CD8-positive, alpha-beta memory T cell (primary cell): ENCODE measurements at places on chromosomes 5 and 9. TPM values are rescaled to one million over a fixed set of nuclear protein-coding genes. Genes with fewer than 3 reads are reported as not detected.

GRCh38 chr9:138057726-138058125, 180.1 kb downstream of the CACNA1B start:
- H3K27me3 ChIP-seq: no peaks in the 10 kb centered on the region
- H3K27ac ChIP-seq: no peak overlapping the region
- no peak overlapping the region for H3K4me3 ChIP-seq
- no peaks in the 10 kb centered on the region for H3K36me3 ChIP-seq

GRCh38 chr9:131096269-131097125, at the start of gene AIF1L:
TSS of gene AIF1L (plus strand) at chr9:131096531. CDS start at chr9:131096630, 99 bp downstream.
- H3K36me3 ChIP-seq: no peaks in the 10 kb centered on the region
- H3K27ac ChIP-seq: no peak within 1 kb of the TSS
- H3K4me1 ChIP-seq: no peaks in the 10 kb centered on the region
- DNase-seq: no peak
- peak within 1 kb of the TSS; percentile 27 for H3K4me3 ChIP-seq
- H3K27me3 ChIP-seq: peaks cover 32% of the 10 kb centered on the region

- no peak overlapping the region for H3K27ac ChIP-seq
- H3K4me3 ChIP-seq: no peak overlapping the region
- peaks cover 15% of the 10 kb centered on the region for H3K4me1 ChIP-seq
- DNase-seq: peak; percentile 22
Observed at GRCh38 chr5:169581580-169582227, 1.9 kb upstream of the SPDL1 start.

DNA sequence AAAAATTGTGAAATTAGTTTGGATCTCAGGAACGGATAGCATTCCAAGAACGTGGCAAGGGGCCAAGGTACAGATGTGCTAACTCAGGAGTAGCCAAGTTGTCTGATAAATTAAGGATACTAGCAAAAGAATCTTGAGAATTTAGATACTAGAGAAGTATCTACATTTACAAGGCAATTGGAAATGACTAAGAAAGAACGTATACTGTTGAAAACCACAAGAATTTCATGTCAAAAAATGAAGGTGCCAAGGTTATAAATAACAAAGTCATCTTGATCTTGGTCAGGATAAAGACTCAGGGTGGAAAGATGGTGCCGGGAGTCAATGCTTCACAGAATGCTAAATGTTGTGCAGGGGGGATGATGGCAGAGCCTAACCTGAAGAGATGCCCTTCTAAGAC, 19.2 kb downstream of the CAPSL start:
- H3K4me3 ChIP-seq: no peak overlapping the region
- DNase-seq: no peak
- no peaks in the 10 kb centered on the region for H3K27me3 ChIP-seq

GRCh38 chr5:149664083-149664482, 66.0 kb upstream of the PPARGC1B start:
- H3K4me3 ChIP-seq: no peak overlapping the region
- no peaks in the 10 kb centered on the region for H3K4me1 ChIP-seq
- no peak for DNase-seq
- no peaks in the 10 kb centered on the region for H3K36me3 ChIP-seq
- no peaks in the 10 kb centered on the region for H3K27me3 ChIP-seq

- no peaks in the 10 kb centered on the region for H3K4me1 ChIP-seq
- no peaks in the 10 kb centered on the region for H3K27me3 ChIP-seq
- no peaks in the 10 kb centered on the region for H3K36me3 ChIP-seq
- H3K4me3 ChIP-seq: no peak overlapping the region
Observed at GRCh38 chr9:106075236-106075959, 381.1 kb downstream of the TMEM38B start.

DNA sequence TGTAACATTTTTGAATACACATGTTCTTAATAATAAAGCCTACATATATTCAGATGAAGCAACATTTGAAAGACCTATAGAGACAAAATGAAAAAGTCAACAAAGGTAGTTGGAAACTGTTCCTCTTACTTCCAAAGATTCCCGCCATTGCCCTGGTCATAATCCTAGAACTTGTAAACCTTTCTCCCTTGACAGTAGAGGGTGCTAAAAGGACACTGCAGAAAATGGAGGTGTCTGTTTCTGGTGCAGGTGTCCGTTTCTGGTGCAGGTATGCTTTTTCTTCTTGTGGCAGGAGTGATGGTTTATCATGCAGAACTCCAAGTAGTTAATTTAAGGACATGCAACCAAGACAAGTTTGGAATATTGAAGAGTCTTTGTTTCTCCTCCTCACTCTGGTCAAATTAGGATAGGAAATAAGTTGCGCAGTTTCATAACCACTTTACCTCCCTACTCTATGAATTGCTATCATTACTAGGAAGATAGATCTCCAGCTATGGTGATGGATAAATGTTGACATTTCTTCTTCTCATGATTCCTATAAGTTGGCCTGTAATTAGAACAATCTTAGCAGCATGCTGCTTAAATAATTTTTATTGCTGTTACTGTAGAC, 56.0 kb upstream of the FAM174A start:
- H3K4me1 ChIP-seq: no peaks in the 10 kb centered on the region
- peak; percentile 5 for DNase-seq
- H3K27ac ChIP-seq: no peak overlapping the region
- H3K4me3 ChIP-seq: no peak overlapping the region
- no peaks in the 10 kb centered on the region for H3K36me3 ChIP-seq

- no peak overlapping the region for H3K27ac ChIP-seq
- DNase-seq: no peak
- H3K36me3 ChIP-seq: no peaks in the 10 kb centered on the region
- H3K27me3 ChIP-seq: no peaks in the 10 kb centered on the region
- no peaks in the 10 kb centered on the region for H3K4me1 ChIP-seq
Observed at GRCh38 chr5:14826714-14827113, 44.9 kb downstream of the ANKH start.

GRCh38 chr5:44603496-44604272, 205.1 kb upstream of the MRPS30 start:
- no peaks in the 10 kb centered on the region for H3K36me3 ChIP-seq
- no peak for DNase-seq
- H3K4me1 ChIP-seq: no peaks in the 10 kb centered on the region
- H3K27ac ChIP-seq: no peak overlapping the region

DNA sequence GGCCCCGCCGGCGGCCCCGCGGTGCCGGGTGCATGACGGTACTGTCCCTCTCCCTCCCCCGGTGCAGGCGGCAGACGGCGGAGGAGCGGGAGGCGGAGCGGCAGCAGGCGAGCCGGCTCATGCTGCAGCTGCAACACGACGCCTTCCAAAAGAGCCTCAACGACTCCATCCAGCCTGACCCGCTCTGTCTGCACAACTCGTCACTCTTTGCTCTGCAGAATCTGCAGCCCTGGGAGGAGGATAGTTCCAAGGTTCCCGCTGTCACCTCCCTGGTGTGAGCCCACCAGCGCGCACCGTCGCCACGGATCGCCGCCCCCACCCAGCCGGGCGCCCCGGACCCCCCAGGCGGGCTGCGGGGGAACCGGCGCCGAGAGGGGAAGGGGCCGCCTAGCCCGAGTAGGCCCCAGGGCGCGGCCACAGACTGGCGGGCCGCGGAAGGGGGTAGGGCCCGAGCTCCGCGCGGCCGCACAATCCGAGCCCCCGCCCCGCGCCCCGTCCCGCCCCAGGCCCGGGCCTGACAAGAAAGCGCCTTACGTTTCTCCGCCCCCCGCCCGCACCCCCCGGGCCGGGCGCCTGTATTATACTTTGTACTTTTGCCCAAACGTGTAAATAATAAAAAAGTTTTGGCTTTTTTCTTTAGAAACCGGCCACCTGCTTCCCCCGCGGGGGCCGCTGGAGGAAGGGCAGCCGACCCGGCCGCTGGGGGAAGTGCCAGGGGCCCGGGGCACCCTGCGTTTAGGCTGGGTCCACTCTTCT, 2.5 kb downstream of the TLX3 start:
- no peaks in the 10 kb centered on the region for H3K4me1 ChIP-seq
- DNase-seq: no peak
- H3K27ac ChIP-seq: no peak overlapping the region
- no peaks in the 10 kb centered on the region for H3K36me3 ChIP-seq
- H3K4me3 ChIP-seq: no peak overlapping the region
- peaks cover 27% of the 10 kb centered on the region for H3K27me3 ChIP-seq

DNA sequence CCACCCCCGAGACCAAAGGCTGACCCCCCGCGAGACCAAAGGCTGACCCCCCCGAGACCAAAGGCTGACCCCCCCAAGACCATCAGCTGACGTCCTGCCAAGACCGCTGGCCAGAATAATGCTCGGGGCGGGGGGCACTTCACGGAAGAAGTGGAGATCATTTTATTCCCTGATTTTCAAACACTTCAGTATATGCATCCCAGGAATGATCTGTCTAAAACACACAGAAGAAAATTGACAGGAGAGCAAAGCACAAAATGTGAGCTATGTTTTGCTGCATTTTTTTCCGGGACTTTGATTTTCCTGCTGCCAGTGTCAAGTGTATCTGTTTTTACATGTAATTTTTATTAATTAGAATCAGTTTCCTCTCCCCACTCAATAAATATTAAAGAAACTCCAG, 67.1 kb downstream of the ADAMTS2 start:
- H3K4me1 ChIP-seq: no peaks in the 10 kb centered on the region
- DNase-seq: no peak
- no peaks in the 10 kb centered on the region for H3K36me3 ChIP-seq
- no peak overlapping the region for H3K27ac ChIP-seq

DNA sequence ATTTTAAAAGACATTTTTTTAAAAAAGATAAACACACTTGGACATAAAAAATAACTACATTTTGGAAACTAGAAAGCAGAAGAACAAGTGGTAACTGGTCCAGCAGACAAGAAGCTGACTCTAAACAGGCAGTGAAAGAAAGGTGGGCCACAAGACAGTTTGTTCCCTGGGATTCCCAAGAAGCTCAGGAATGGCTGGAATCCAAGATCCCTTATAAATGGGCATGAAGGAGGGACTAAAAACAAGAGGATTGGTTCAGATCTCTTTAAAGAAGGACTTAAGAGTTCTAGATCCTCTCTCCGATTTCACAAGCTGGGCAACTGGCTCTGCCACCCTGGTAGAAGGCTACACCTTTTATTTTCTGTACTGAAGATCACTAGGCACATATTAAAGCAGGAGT, 102.8 kb downstream of the ARL15 start:
- H3K4me3 ChIP-seq: no peak overlapping the region
- no peak for DNase-seq
- H3K27me3 ChIP-seq: no peaks in the 10 kb centered on the region
- H3K36me3 ChIP-seq: no peaks in the 10 kb centered on the region
- H3K4me1 ChIP-seq: no peaks in the 10 kb centered on the region

GRCh38 chr9:98144076-98144475, 25.1 kb upstream of the TRIM14 start:
- H3K4me1 ChIP-seq: no peaks in the 10 kb centered on the region
- H3K36me3 ChIP-seq: no peaks in the 10 kb centered on the region
- DNase-seq: no peak
- H3K27me3 ChIP-seq: no peaks in the 10 kb centered on the region

The IRX1 gene
- polyA plus RNA-seq: not detected

The S1PR3 gene
- not detected for polyA plus RNA-seq

The IL7R gene
- polyA plus RNA-seq: 761 TPM

The ZFP2 gene
- polyA plus RNA-seq: 0.98 TPM
